Activated CD4-positive, alpha-beta T cell treated with anti-CD3 and anti-CD28 coated beads, Interleukin-2, amount 10 ng/mL, durations not matched to agents 7 days and 5 days (primary cell): ENCODE measurements at places on chromosomes 3 and 15. TPM values are rescaled to one million over a fixed set of nuclear protein-coding genes. Genes with fewer than 3 reads are reported as not detected.

The P2RY14 gene
- 0.25 TPM for total RNA-seq

The CEMIP gene
- not detected for total RNA-seq

GRCh38 chr15:34085746-34086145, 15.9 kb downstream of the EMC7 start:
- no peak overlapping the region for H3K4me3 ChIP-seq
- H3K27me3 ChIP-seq: no peaks in the 10 kb centered on the region
- no peak overlapping the region for H3K27ac ChIP-seq
- no peak for DNase-seq
- H3K4me1 ChIP-seq: no peaks in the 10 kb centered on the region

DNA sequence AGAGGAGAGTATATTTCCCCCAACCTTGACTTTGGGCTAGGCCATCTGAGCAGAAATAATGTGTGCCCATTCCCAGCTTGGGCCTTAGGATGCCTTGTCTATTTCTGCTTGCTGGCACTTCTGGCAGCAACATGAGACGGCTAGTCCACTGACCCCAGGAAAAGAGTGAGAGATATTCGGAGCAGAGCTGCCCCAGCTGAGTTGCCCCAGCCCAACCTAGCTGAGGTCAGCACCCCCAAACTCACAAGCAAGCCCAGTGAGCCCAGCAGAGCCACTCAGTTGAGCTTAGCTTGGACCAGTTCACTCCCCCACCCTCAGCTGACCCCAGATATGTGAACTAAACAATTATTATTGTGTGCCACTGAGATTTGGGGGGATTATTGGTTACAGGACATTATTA, 20.2 kb downstream of the ITGA11 start:
- H3K4me3 ChIP-seq: no peak overlapping the region
- no peaks in the 10 kb centered on the region for H3K36me3 ChIP-seq
- peaks cover 3% of the 10 kb centered on the region for H3K4me1 ChIP-seq
- H3K27me3 ChIP-seq: peaks cover 6% of the 10 kb centered on the region
- DNase-seq: no peak

GRCh38 chr15:68809517-68809916, 11.2 kb downstream of the ANP32A start:
- H3K4me3 ChIP-seq: no peak overlapping the region
- H3K27me3 ChIP-seq: no peaks in the 10 kb centered on the region
- DNase-seq: no peak
- H3K4me1 ChIP-seq: peaks cover 70% of the 10 kb centered on the region
- H3K27ac ChIP-seq: no peak overlapping the region

GRCh38 chr3:37511463-37511920, 337.1 kb upstream of the LRRFIP2 start:
- H3K4me3 ChIP-seq: no peak overlapping the region
- H3K27me3 ChIP-seq: peaks cover 13% of the 10 kb centered on the region
- no peak for DNase-seq
- H3K27ac ChIP-seq: no peak overlapping the region
- no peaks in the 10 kb centered on the region for H3K36me3 ChIP-seq

DNA sequence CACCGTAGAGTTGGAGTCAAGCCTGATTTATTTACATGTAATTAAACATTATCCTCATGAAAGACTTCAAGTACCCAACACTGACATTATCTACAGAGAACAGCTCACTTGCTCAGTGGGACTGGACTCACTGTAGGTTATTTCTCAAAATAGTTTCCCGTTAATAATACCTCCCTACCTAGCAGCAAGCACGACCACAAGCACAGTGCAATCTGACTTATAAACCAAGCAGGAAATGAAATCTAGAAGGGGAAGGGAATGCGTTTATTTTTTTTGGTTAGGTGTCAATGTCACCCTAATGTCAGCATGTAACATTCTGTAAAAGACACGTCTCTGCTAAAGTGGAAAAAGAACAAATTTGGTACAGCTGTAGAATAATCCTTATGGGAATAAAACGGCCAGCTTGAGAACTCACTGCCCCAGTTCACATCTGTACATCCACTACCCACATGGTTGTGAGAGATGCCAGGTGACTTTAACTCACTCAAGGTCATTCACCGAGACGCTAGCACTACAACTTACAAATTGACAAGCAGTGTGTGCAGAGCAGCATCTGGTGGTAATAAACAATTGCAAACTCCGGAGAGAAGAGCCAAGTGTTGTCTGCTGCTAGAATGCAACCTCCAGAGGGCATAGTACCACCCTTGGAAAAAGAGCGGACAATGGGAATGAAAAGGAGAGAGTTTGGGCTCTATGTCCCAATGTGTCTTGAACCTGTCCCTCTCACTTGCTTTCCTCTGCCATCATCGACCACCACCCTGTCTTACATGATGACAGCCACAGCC, 242.5 kb downstream of the CADPS start:
- no peak overlapping the region for H3K4me3 ChIP-seq
- H3K36me3 ChIP-seq: no peaks in the 10 kb centered on the region
- no peaks in the 10 kb centered on the region for H3K4me1 ChIP-seq
- H3K27ac ChIP-seq: no peak overlapping the region
